ENCODE measurements at places on chromosomes 13 and 19.
A peak's percentile ranks its signal among the peaks of the same experiment; 100 is the strongest.

GRCh38 chr19:2044709-2045500, 6.1 kb downstream of the MKNK2 start:
- no peak for ATAC-seq

- ATAC-seq: peak; percentile 78
Measured at GRCh38 chr13:27830010-27830409, 37.7 kb downstream of the GSX1 start.

- ATAC-seq: peak; percentile 17
Measured at GRCh38 chr19:51097166-51097738, 11.0 kb downstream of the CTU1 start.

- no peak for ATAC-seq
Measured at GRCh38 chr13:75508002-75508548, 26.1 kb upstream of the TBC1D4 start.

DNA sequence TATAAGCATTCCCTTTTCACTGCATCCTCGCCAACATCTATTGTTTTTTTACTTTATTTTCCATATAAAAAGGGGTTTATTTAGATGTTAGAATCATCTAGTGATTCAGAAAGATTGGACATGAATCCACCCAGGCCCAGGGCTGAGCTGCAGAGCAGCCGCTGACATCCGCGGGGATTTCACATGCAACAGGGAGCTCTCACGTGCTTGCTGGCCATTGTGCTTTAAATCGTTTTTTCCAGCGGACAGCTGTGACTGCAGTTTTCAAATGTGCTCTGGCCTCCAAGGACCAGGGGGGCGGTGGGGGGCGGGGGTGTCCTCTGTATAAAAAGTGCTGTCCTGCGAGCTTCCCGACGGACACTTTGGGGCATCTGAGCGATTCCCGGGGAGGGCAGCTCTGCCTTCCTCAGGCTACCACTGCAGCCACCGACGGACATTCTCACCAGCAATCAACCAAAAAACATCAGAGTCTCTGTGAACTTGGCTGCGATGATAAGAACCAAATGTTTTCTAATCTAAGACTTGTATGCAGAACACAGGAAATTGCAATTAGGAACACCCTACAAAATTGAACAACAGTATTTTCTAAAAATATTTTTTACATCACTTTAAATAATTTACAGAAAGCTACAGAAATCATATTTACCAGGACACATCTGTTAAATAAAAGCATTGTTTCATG, 12.6 kb downstream of the RB1 start:
- peak; percentile 77 for ATAC-seq

GRCh38 chr19:58476498-58477015, 405 bp downstream of the ZNF446 start:
- ATAC-seq: peak; percentile 6

DNA sequence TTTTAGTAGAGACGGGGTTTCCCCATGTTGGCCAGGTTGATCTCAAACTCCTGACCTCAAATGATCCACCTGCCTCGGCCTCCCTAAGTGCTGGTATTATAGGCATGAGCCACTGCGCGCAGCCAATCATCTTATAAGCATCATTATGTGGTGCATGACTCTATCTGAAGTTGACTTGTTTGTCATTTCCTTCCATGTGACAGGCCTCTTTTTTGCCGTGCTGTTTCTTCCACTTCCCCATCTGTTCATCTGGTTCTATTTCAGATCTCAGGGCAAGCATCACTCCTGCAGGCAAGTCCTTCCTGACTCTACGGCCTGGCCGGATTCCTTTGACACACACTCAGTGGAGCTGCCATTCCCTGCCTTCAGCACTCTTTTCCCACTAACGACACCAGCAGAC, 15.2 kb downstream of the COL5A3 start:
- ATAC-seq: no peak

- peak; percentile 100 for ATAC-seq
Measured at GRCh38 chr19:57559404-57560025, at the start of gene ZNF550. Gene ZNF550, minus strand, starts transcription at chr19:57559863. Its CDS starts 181 bp downstream, at chr19:57559682.

- ATAC-seq: peak; percentile 77
Measured at GRCh38 chr19:49889687-49890348, 6.9 kb downstream of the IL4I1 start.

DNA sequence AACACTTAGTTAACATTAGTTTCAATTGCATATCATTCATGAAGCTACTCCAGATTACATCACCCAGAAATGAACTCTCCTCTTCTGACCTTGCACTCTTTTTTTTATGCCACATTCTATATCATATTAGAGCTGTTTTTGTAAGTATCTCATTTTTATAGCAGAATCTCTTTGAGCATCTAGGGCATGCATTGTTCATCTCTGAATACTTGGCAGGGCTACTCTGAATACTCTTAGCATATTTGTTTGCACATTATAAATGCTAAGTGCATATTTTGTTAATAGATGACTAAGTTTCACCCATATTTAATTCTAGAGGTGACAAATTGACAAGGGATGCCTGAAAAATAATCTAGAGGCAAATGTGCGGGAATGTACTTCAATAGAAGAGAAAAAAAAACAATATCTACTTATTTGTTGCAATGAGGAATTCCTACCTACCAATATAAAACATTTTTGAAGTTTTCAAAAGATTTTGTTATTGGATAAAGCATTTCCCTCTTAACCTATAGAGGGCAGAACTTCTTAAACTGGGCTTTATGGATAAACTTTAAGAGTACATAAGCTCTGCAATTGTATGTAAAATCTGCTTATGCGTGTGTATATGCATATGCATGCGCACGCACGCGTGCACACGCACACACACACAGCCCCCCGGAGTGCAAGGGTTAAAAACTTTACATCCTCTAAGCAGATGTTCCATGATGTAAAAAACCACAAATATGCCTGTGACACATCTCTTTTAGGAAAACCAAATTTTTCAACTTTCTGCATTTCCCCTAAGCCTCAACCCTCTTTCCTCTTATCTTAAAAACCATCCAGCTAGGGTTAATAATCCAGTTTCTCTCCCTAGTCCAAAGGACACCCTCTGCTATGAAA, 73.0 kb upstream of the OXGR1 start:
- no peak for ATAC-seq

- no peak for ATAC-seq
Measured at GRCh38 chr19:54339646-54340358, 840 bp upstream of the LILRA4 start.

- no peak for ATAC-seq
Measured at GRCh38 chr19:444677-445210, 16.1 kb downstream of the SHC2 start.

GRCh38 chr19:48630296-48631063, 6.7 kb downstream of the DBP start:
- peak; percentile 27 for ATAC-seq

- peak; percentile 24 for ATAC-seq
Measured at GRCh38 chr19:31378404-31378803, 29.2 kb upstream of the TSHZ3 start.
